Stimulated activated CD8-positive, alpha-beta memory T cell treated with anti-CD3 and anti-CD28 coated beads, Interleukin-4, amount 100 ng/mL, for 24 hours (primary cell): ENCODE measurements at places on chromosomes 2 and 18.

GRCh38 chr2:54402350-54402749, 53.8 kb upstream of the SPTBN1 start:
- DNase-seq: no peak

DNA sequence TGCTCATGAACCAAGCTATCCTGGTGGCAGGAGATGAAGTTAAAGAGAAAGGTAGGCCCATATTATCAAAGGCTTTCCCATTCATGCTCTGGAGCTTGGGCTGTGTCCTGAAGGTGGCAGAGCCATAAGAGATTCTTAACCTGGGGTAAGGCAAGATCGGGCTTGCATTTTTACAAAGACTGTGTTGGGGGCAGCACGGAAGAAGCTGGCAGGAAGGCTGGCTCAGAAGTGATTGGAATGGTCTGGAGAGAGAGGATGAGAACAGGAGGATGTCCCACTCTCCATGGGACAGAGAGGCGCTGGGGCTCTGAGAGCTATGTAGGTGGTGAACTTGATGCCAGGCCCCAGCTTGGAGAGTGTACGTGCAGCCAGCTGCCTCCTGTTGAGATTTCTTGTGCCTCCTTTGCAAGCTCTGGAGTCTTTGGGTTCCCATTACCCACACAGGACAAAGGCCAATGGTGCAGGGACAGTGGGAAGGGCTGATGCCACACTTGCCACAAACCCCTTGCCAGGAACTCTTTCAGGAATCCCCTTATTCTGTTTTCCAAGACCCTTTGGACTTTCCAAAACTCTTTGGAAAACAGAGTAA, 40.6 kb upstream of the FZD5 start:
- DNase-seq: no peak

- DNase-seq: no peak
These were observed 77.2 kb downstream of the TSN start for GRCh38 chr2:121832412-121833357.

DNA sequence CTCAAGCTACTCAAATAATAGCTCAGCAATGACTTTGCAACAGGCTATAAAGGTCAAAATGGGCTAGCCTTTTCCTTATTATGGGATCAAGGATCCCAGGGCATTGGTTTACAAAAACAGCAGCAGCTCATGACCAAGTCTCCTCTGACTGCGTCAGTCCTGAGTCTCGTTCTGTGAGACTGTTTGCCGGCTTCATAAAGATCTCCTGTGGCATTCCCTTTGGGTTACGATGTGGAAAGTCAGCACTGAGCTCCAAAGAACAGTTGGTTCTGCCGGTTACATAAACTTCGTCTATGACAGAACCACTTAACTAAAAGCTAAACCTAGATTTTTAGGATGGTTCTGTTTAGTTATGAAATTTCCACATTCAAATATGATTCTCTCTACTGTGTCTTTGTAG, 674.9 kb downstream of the ZEB2 start:
- DNase-seq: no peak

- no peak for DNase-seq
These were observed 82.2 kb upstream of the DOCK10 start for GRCh38 chr2:225124311-225125017.

DNA sequence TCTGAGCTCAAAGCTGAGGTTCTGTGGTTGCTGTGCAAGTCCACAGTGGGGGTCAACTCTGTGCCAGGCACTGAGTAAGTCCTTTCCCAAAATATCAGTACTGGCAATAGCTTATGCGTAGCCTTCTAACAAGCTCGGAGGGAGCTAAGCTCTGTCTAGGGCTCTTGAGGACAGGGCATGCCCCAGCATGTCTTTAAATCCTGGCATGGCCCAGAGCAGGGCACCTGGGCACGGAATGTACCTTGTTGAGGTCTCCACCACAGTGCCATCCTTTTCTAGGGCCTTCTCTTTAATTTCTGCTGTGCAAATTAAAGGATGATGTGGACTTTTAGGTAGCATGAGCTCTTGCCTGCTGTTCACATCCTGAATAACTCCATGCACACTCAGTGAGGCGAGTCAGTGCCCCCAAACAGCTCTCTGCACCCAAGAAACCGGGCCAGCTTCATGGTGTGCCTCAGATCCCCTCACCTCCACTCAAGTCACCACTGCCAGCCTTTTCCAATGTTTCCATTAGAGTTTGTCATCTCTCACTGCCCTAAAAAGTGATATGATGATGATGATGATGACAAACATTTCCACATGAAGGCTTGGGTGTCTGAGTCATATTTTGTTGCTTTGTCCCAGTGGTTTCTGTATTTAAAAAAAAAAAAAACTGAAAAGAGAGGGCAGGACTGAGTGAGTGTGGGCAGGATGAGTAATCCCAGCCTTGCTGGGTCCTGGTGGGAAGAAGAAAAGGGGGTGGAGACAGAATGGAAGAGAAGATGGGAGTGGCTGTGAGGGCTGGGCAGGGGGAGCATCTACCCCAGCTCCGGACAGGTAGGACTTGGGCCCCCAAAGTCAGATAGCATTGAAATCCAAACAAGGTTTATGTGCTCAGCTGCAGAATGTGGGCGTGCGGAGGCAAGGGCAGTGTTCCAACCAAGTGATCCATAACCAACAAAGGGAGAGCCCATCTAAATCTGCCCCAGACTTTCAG, 78.9 kb downstream of the ZBTB7C start:
- no peak for DNase-seq

DNA sequence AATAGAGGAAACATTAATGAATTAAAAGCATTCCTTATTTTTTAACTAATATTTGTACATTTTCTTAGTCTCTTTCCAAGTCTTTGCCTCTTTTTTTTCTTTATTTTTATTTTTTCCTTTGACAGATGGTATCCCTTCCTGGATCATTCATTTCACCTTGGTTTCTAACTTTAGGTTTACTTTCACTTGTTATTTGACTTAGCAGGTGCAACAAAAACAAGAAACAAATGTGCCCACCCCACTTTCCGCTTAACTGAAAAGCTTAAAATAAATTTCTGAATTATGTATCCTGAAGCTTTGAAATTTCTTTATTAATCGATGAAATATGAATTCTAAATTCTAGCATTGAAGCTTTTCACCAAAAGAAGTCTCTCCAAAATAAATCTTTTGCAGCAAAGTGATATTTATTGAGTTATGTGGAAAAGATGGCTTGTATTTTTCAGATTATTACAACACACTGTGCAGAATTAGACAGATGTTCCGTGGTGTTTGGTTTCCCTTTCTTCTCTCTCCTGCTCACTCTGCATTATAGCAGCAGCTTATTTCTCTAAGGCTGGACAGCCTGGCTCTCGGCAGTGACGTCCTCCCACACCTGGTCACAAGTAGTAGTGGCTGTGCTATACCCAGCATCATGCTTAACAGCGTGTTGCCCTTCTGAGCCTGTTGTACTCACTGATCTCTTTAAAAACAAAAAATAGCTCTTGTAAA, 99.1 kb upstream of the ZNF397 start:
- no peak for DNase-seq

DNA sequence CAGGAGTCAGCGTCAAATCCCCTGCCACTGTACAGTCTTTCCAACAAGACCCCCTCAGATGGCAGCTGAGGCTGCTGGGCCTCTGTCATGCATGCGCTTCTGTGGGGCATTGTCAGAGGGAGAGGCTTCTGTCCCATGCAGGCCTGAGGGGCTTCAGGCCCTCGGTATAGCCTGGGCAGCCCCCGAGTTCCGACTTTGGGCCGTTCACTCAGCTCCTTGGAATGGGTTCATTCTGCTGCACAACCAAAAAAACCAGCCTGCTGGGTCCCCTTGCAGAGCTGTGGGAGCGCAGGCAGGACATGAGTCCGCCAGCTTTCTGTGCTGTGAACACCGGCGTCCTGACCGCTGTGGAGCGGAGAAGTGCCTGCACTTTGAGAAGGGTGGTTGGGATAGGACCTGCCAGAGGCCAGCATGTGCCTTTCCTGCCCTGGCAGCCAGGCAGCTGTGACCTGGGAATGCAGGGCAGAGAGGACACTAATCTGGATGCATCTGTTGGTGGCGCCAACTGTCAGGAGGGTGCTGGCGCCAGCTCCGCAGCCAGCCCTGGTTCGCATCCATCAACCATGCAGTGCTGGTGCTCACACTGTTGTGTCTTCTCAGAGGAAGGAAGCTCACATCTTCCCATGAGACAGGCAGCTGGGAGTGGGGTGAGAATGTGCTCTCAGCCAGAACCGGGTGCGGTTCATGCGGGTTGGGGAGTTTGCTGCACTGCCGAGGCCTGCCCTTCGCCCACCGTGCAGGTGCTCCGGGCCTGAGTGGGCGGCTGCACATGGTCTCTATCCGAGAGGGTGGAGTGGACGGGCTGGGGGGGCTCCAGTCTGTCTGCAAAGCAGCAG, 14.3 kb downstream of the ARHGEF4 start:
- DNase-seq: no peak

- DNase-seq: no peak
These were observed 69.2 kb downstream of the HIBCH start for GRCh38 chr2:190250421-190250820.

DNA sequence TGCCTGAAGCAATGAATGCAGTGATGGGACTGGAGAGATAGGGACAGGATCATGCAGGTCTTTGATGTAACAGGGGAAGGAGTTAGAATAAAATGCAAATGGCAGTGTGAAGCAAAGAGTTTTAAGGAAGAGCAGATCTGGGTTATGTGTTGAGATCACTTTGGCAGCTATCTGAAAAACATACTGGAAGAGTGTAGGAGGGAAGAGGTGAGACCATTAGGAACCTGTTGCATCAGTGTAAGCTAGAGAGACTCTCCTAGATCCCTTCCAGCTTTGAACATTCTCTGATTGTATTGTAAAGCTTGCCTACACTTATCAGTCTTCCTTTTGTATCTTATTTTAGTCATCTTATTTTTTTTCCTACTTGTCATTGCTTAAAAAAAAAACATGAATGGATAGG, 10.5 kb downstream of the ACVR2A start:
- DNase-seq: no peak

- DNase-seq: no peak
These were observed 53.9 kb downstream of the NCK2 start for GRCh38 chr2:105798595-105798994.

- DNase-seq: peak; percentile 54
These were observed 92.3 kb downstream of the B3GNT2 start for GRCh38 chr2:62287899-62288880.

- DNase-seq: no peak
These were observed 25.8 kb downstream of the XDH start for GRCh38 chr2:31388736-31389135.

DNA sequence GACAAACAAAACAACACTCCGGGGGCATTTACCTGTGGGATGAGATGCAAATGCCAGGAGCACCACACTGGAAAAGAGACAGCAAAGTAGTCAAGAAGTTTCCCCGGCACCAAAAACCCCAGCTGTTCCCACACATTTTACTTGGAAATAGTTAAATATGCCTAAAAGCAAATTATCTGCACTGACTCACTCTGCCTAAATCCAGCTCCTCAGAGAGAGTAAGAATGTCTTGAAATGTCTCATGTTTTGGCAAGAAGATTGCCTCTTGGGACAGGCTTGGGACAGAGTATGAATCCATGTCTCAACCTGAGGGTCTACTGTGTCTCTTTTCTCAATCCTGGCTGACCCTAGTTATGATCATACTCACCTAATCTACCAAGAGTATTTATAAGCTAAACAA, 87.5 kb upstream of the RIOK3 start:
- no peak for DNase-seq

GRCh38 chr2:100483895-100484294, 13.6 kb downstream of the NMS start:
- no peak for DNase-seq

GRCh38 chr2:237998530-237998929, 31.7 kb downstream of the UBE2F start:
- no peak for DNase-seq
